ENCODE measurements at places on chromosomes 13 and 19.

- DNase-seq: no peak
Observed at GRCh38 chr13:33744589-33745369, 73.2 kb upstream of the RFC3 start.

- peak; percentile 99 for DNase-seq
Observed at GRCh38 chr19:41439441-41440222, at the start of gene DMAC2. TSS of gene DMAC2 (minus strand) at chr19:41439912. CDS start at chr19:41439899, 13 bp downstream.

GRCh38 chr19:37078717-37079032 lies 442 bp downstream of the ZNF420 start:
- no peak for DNase-seq

DNA sequence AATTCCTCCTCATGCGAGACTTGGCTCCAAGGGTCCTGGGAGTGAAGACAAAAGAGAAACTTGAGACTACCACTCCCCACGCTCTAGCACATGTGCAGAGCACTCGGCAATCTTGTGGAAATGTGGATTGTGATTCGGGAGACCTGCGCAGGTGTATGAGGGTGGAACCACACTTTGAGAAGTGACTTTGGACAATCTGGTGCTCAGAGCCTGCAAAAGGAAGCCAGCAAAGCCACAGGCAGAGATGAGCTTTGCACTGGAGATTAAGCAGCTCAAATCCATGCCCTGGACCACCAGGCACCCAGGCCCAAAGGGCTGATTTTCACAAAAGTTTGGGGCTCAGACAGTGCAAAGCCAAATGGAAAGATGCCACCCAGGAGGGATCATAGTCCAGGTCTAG lies 162.5 kb upstream of the TSHZ3 start:
- DNase-seq: no peak

DNA sequence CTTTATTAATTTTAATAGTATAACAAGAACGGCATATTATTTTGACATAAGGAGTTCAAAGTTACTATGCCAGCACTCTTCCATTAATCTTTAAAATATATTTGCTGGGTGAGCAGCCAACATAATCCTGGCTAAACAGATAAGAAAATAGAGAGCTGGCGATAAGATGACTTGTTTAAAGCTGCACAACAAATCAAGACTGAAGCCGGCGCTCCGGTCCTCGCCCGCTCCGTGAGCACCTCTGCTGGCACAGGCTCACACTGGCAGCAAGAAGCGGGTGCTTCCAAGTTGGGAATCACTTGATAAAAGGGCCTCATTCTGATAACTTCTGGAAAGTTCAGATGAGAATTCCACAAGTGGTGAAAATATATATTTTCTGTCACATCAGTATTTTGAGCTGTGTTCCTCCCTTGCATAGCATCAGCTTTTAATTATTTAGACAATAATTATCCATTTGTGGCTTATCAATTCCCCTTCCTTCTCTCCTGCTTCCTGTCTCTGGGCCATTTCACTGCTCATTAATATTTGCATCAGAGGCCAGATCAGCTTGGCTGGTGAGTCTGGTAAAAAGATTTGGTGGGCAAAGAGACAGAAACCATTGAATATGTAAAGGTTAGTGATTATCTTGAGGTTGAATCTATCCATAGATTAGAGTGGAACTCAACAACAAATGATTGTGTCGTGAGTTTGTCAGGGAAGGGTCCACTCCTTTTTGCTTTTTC lies 205.3 kb downstream of the MZT1 start:
- no peak for DNase-seq

DNA sequence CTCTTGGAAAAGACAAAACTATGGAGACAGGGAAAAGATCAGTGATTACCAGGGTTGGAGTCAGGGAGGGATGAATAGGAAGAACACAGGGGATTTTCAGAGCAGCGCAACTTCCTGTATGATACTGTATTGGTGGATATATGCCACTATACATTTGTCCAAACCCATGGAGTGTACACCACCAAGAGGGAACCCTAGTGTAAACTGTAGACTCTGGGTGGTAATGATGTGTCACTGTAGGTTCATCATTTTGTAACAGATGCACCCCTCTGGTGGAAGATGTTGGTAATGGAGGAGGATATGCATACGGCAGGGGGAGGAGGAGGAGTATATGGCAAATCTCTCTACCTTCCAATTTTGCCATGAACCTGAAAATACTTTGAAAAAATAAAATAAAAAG lies 68.1 kb downstream of the UFM1 start:
- DNase-seq: peak; percentile 1

GRCh38 chr19:35013820-35014754 lies 14.0 kb downstream of the GRAMD1A start:
- no peak for DNase-seq

DNA sequence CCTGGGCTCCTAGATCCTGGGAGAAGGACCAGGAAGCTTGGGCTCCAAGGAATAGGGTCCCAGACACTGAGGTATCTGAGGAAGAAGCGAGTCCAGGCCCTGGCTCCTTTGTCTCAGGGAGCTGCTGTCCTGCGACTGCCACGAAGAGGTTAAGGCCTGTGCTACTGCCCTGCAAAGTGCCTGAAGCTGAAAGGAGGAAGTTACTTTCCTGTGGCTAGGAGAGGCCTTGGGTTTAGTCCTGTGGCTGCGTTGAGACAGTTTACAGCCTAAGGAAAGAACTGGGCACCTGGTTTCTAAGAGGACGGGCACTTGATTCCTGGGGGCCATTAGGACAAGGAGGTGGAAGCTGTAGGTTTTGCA lies 2.8 kb downstream of the MYADM start:
- DNase-seq: no peak

DNA sequence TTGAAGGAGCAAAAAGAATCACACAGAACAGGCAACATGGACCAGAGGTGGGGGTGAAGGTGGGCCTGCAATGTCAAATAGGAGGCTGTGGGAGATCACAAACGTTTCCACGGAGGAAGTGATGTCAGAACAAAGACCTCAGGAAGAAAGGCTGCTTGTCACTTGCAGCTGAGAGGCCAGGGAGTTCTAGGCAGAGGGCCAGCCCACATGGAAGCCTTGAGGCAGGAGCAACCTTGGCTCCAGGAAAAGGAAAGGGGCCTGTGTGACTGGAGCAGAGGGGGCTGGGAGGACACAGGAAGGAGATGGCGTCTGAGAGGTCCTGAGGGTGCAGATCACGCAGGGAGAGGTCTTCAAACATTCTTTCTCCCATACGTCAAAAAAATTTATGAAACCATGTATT lies 16.3 kb downstream of the ZNF160 start:
- no peak for DNase-seq

- DNase-seq: no peak
Observed at GRCh38 chr13:98339684-98340425, 162.8 kb upstream of the RNF113B start.

GRCh38 chr19:38283271-38283670 lies 18.9 kb downstream of the SPINT2 start:
- DNase-seq: no peak

DNA sequence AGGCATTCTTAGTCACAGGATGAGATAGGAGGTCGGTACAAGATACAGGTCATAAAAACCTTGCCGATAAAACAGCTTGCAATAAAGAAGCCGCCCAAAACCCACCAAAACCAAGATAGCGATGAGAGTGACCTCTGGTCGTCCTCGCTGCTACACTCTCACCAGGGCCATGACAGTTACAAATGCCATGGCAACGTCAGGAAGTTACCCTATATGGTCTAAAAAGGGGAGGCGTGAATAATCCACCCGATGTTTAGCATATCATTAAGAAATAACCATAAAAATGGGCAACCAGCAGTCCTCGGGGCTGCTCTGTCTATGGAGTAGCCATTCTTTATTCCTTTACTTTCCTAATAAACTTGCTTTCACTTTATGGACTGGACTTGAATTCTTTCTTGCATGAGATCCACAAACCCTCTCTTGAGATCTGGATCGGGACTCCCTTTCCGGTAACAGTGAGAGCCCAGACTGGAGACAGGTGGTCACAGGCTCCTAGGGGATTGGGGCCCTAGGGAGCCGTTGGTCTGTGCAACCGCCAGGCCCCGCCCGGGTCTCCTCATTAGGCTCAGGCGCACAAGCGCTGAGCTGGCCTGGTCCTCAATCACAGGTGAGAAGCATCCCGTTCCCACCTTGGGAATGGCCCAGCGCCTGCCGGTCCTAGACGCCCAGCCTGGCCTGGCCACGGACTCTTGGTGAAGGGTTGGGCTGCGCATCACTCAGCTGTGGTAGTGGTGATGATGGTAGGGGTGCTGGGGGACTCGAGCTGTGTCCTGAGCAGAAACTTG lies 10.9 kb upstream of the ZNF544 start:
- no peak for DNase-seq

DNA sequence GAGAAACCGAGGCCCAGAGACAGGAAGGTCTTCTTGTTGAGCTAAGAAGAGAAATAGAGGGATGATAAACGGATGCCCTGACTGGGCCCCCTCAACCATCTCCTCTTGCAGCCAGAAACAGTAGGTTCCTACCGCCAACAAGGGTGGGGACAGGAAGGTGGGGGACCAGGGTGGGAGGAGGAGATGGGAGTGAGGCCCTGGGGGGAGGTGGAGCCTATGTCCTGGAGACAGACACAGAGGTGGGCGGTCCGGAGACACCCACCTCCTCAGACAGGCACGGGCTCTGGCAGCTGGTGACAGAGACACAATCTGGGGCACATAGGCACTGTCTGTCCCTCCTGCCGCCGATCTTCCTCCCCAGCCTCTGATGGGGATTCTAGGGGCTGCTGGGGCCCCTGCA lies 16.9 kb downstream of the GADD45B start:
- no peak for DNase-seq

DNA sequence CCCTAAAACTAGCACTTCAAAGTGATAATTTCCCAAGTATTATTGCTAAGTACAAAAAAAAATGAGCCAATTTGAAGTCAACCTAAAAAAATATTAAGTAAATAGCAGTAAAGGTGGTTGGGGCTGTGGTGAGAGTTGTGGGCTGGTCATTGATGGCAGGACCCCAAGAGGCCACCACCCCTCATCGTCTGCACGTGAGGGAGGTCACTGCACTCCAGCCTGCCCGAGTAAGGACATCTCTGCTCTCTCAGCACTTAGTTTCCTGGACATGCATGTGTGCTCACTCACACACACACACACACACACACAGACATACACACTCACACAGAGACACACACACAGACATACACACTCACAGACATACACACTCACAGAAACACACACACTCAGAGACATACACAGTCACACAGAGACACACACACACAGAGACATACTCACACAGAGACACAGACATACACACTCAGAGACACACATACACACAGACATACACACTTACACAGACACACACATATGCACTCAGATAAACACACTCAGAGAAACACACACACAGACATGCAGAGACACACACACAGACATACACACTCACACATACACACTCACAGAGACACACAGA lies 127.2 kb upstream of the SOX1 start:
- DNase-seq: no peak

Measured in NCI-H1694 (cell line).